NCI-H2107 (cell line): ENCODE measurements at places on chromosomes 4 and X.
A peak's percentile ranks its signal among the peaks of the same experiment; 100 is the strongest.

GRCh38 chrX:12975991-12976558 is 1.2 kb downstream of the TMSB4X start:
- no peak for DNase-seq

DNA sequence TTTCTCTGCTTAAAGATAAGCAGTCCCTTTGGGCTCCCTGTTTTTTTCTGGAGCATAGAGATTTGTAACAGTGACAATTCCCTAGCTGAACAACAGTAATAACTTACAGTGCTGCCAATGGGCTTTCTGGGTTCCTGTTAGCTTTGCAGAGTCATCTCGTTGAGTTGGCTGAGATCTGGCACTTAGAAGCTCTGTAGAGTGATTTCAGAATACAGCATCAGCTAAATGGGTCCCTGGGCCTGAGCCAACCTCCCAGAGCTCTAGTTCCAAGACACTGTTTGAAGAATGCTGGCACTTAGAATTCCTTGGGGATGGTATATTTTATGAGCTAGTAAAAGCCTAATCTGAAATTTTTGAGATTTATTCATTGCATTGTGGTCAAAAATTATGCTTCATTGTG is 43.5 kb upstream of the SERTM2 start:
- no peak for DNase-seq

DNA sequence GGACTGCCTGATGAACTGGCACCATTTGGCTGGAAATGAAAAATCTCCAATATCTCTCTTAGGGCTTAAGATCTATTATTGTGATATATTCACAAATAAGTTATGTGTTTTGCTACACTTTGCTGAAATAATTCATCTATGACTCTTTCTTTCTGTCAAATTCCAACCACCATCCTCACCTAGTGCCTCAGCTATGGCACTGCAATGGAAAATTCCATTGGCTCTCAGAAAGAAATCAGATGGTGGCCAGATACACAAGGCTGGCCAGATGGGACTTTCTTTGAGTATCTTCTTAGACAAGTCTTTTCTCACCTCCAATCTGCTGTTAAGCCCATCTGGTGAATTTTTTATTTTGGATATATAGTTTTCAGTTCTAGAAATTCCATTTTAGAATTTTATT is 28.0 kb downstream of the NAT8L start:
- no peak for DNase-seq

DNA sequence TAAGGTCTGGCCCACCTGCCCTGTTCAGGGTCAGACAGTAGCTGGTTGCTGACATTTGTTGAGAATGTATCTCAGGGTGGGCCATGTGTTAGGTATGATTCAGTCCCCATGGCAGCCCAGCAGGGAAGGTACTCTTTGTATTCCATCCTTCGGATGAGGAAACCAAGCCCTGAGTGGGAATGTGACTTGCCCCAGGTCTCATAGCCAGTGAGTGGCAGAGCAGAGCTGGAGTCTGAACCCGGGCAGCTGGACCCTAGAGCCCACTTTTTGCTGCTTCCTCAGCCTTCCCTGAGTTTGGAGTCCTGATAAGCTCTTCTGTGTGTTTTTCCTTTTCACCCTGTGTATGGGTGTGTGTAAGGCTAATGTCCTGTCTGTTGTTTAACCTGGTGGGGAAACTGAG is 21.6 kb upstream of the UBA1 start:
- DNase-seq, result no peak

- DNase-seq, result no peak
Measured at GRCh38 chr4:48909697-48910096, 3.1 kb upstream of the OCIAD2 start.

GRCh38 chr4:177680308-177680707 is 238.1 kb upstream of the AGA start:
- no peak for DNase-seq

DNA sequence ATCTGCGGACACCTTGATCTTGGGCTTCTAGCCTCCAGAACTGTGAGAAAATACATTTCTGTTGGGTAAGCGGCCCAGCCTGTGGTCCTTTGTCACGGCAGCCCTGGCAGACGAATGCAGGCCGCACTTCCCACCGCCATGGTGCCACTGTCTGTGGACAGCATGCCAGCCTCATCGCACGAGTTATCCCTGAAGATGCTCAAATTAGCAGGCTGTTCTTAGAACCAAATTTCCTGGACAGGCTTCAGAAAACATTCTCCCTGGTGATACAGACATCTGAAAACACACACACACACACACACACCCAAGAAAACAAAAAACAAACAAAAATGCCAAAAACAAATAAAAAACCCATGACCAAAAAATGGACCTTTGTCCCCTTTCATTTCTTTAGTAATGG is 343.5 kb upstream of the GATB start:
- no peak for DNase-seq

- DNase-seq, result no peak
Measured at GRCh38 chr4:53534684-53535083, 56.6 kb downstream of the LNX1 start.

DNA sequence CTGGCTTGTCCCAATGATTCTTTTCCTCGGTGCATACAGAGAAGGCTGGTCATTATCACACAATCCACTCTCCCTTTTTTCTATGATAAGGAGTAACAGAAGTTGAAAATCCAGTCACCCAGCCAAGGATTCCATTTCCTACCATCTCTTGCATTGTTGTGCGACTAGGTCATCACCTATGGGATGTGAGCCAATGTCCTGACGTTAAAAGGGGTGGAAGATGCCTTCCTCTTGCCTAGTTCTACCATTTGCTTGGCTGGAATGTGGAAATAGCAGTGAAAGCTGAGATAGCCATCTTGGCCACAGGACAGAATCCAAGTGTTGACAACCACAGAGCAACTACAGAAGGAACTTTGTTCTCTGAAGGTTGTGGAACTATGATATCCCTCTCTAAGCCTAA is 132.2 kb upstream of the KIT start:
- DNase-seq, result no peak

DNA sequence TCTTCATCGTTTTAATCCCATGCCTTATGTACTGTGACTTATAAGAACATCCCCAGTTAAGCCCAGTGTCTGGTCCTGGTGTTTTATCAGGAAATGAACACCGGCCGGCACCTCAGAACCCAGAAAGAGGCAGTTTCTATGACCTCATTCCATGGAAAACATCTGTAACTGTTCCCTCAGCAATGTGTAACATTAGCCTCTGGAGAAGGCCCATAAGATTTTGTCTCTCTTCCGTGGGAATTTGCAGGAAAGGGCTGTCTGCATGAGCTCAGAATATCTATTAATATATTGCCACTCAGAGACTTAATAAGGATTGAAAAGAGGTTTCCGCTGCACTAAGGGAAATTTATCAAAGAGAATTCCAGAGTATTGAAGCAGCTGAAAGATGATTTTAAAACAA is 3.1 kb upstream of the TCEANC start:
- no peak for DNase-seq

- no peak for DNase-seq
Measured at GRCh38 chr4:14856062-14856933, 146.0 kb upstream of the CPEB2 start.

DNA sequence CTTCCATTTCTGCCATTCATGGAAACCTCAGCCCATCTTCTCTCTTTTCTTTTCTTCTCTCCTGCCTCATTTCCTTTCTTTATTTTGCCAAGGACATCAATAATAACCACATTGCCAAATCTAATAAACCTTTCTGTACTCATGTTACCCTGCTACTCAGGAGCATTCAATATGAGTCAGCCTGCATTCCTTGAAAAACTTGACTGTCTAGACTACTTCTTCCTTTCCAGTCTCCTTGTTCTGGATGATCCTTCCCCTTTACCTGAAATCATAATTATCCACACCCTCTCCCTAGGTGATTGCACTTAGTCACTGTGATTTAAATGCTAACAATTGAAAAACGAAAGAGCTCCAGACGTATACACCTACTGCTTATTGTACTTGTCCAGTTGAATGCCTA is 253.2 kb upstream of the CENPE start:
- no peak for DNase-seq

- DNase-seq, result peak; percentile 37
Measured at GRCh38 chr4:139556724-139557555, 921 bp upstream of the SETD7 start.

DNA sequence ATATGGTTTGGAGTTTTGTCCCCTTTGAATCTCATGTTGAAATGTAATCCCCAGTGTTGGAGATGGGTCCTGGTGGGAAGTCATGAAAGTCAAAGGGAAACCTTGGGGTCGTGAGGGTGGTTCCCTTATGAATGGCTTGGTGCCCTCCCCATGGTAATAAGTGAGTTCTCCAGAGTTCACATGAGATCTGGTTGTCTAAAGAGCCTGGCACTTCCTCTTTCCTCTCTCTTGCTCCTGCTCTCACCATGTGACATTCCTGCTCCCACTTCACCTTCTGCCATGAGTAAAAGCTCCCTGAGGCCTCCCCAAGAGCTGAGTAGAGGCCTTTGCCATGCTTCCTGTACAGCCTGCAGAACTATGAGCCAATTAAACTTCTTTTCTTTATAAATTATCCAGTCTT is 5.5 kb upstream of the IL15 start:
- DNase-seq, result no peak

GRCh38 chr4:42453612-42454011 is 56.3 kb downstream of the SHISA3 start:
- DNase-seq, result no peak

DNA sequence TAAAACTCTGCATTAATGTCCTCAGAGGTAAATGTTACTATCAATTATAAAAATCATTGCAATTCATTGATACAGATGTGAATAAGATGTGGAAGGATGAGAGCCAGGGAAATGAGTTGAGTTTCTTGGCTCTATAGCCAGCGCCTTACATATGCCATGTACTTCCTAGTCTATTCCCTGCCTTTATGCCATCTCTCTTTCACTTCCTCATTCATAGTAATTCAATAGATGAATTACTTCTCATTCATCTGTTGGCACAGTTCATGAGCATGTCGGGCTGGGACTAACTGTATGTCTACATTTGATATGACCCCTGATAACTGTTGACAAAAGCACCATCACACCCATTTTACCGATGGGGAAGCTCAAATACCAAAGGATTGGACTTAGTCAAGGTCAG is 55.7 kb downstream of the LNX1 start:
- no peak for DNase-seq

DNA sequence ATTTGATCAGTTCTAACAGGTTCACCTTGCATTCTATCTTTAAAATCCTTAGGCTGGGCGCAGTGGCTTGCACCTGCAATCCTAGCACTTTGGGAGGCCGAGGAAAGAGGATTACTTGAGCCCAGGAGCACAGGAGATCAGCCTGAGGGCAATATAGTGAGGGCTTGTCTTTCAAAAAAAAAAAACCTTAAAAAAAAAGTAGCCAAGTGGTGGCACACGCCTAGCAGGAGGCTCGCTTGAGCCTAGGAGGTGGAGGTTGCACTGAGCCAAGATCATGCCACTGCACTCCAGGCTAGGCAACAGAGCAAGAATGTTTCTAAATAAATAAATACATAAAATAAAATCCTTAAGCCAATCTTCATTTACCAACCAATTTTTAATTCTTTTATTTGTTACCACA is 75.6 kb downstream of the PRSS12 start:
- DNase-seq, result no peak

GRCh38 chrX:79259073-79259689 is 108.0 kb downstream of the ITM2A start:
- DNase-seq, result no peak

GRCh38 chrX:39653691-39654090 is 444.1 kb downstream of the BCOR start:
- DNase-seq, result no peak

- DNase-seq, result no peak
Measured at GRCh38 chr4:38957261-38957815, 74.9 kb downstream of the TMEM156 start.

DNA sequence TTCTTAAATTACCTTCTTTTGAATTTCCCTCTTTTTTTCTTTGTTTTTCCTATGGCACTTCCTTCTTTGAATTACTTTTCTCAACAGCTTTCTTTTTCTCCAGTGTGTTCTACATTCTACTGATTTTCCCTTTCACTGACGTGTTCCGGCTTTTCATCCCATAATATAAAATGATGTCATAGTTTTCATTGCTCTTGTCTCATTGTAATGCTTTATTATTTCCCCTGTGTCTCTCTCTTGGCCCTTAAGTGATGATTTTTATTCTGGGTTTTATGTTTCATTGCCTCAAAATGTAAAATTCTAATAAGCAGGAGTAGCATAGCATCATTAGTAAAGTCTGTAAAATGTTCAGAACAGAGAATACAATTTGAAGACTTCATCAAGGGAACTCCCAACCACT is 299.3 kb downstream of the KCTD8 start:
- DNase-seq, result no peak

- DNase-seq, result no peak
Measured at GRCh38 chr4:147326591-147326990, 154.3 kb upstream of the EDNRA start.

DNA sequence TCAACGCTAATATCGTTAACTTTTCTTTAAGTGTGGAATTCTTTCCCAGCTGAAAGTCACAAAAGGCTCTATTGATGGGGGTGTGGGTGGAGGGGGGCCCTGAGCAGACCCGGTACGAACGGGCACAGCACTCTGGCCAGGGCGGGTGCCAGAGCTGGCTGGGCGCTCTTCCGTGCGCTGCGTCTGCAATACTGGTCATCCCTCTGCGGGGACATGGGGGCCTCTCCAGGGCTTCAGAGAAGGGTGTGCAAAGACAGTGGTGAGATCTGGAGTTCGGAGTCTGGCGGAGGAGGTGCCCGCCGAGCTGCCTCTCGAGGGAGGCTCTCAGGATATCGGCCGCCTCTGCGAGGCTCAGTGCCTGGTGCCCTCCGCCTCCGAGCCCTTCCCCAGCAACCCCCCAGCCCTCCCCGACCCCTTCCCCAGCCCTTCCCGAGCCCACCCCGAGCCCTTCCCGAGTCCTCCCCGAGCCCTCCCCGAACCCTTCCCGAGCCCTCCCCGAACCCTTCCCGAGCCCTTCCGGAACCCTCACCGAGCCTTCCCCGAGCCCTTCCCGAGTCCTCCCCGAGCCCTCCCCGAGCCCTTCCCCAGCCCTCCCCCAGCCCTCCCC is 34.3 kb downstream of the FGFRL1 start:
- no peak for DNase-seq

DNA sequence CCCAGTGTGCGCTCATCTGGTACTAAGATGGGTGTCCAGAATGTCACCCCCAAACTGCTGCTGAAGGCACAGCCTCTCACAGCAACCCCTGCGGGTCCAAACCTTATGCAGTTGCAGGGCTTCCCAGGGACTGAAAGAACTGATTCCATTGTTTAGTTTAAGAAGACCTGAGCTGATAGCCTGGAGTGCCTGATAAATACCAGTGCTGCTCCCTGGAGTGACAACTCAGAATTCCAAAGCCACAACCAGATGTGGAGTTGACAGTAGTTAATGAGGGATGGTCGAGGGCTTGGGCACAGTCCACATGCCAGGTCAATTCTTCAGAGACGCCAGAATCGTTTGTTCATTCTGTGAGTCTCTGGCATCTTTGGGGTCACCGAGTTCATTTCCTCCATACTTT is 71.2 kb downstream of the LNX1 start:
- DNase-seq, result no peak

DNA sequence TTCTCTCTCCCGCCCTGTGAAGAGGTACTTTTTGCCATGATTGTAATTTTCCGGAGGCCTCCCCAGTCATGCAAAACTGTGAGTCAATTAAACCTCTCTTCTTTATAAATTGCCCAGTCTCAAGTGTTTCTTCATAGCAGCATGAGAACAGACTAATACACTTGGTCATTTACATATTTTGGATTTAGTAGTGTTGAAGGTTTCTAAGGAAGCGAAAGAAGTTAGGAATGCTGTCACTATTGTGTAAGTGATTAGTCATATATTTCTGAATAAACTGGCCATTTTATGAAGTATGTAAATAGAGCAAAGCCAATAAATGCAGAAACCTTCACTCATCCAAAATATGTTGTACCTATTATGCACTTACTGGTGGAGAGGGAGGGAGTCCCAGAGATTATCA is 34.4 kb upstream of the GK2 start:
- DNase-seq, result no peak
